Tongue (tissue), 3 donors: ENCODE measurements at places on chromosomes 12 and 14. TPM values are rescaled to one million over a fixed set of nuclear protein-coding genes. Genes with fewer than 3 reads are reported as not detected.
A peak's percentile ranks its signal among the peaks of the same experiment; 100 is the strongest.

BDKRB1 gene
- total RNA-seq: 1.8 TPM

OR6C2 gene
- total RNA-seq: not detected

GRCh38 chr14:73833034-73833433, 18.6 kb upstream of the PTGR2 start:
- peak; percentile 54 for DNase-seq

GRCh38 chr12:6315704-6316597, 5.5 kb downstream of the PLEKHG6 start:
- no peak for DNase-seq

DNA sequence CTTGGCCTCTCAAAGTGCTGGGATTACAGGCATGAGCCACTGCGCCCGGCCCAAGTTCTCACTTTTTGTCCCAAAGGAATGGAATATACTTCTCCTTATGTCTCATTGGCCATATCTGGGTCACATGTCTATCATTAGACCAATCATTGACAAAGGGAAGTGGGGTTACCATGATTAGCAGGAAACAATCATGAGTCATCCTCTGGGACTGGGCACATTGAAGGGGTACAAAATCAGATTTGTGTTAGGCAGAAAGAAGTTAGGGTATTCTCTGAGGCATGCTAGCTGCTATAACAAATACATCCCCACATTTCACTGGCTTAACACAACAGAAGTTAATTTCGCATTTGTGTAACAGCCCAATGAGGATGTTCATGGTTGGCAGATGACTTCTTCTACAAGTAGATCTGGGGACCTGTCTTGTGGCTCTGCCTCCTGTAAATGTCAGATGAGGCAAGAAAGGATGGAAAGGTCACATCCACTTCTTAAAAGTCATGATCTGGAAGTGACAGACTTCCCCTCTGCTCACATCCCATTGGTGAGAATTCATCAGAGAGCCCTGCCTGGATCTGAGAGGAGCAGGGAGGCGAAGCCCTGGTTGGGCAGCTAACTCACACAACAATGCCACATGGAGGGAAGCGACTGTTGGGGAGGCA, 3.1 kb downstream of the CCDC63 start:
- no peak for DNase-seq

GSG1 gene
- 1.4 TPM for total RNA-seq

CLEC2A gene
- total RNA-seq: not detected

KERA gene
- total RNA-seq: 81.0 TPM

SERPINA12 gene
- not detected for total RNA-seq

DNA sequence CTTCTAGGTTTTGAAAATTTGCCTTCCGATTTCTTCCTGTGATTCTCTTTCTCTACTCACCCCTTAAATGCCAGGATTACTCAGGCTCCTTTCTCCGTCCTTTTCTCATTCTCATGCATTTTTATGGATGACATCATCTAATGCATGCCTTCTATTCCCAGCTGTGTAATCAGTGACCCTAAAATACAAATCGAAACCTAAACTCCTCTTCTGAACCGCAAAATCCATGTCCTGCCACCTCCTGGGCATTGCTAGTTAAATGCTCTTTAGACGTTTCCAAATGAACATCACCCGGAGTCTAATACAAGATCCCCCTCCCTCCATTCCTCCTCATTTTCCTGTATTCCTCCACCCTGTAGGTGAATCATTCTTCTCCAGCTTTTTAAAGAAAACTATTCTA, 1703.1 kb upstream of the FLRT2 start:
- no peak for DNase-seq

GDF3 gene
- total RNA-seq: not detected

- DNase-seq: no peak
Observed at GRCh38 chr14:50360093-50360492, 36.6 kb downstream of the CDKL1 start.

DNA sequence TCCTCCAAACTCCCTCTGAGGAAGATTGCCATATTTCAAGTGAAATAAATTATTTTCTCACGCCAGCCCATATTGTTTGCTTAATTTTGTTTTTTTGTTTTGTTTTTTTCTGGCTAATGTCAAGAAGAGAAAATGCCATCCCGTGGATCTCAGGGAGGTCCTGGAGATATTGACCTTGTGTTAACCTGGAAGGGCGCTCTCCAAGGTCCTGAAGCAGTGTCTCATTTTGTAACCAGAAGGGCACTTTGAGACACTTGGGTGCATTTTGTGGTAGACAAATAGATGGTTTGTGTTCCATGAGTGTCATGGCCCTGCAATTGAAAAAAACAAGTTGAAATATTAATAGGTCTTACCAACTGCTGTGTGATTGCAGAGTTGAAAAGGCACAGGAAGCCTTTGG, 268.9 kb downstream of the SUDS3 start:
- DNase-seq: peak; percentile 64

DNA sequence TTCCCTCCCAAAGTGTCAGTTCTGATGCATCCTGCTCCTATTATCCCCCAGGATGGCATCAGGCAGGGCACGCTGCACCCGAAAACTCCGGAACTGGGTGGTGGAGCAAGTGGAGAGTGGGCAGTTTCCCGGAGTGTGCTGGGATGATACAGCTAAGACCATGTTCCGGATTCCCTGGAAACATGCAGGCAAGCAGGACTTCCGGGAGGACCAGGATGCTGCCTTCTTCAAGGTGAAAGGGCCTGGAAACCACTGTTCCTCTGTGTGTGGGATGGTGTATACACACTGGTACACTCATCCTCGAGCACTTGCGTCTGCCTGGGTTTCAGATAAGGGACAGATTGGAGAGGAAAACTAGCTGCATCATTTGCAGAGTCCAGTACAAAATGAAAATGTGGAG, 1.0 kb downstream of the IRF9 start:
- no peak for DNase-seq

DNA sequence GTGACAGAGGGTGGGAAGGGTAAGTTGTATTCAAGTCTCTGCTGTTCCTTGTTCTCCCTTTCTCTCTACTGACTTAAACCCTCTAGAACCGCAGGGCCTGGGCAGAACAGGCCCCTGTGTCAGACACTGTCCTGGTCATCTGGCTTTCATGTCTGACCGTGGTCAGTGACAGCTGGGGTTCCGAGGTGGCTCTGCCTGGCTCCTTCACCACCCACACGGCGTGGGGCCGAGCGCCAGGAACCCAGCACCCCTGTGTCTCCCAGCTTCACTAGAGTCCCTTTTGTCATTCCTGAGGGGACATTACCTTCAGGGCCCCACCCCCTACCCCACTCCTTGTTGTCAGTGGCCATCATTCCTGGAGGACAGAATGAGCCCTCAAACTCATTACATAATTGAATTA, 168.9 kb downstream of the ADGRD1 start:
- no peak for DNase-seq

NKX2-1 gene
- not detected for total RNA-seq

DNA sequence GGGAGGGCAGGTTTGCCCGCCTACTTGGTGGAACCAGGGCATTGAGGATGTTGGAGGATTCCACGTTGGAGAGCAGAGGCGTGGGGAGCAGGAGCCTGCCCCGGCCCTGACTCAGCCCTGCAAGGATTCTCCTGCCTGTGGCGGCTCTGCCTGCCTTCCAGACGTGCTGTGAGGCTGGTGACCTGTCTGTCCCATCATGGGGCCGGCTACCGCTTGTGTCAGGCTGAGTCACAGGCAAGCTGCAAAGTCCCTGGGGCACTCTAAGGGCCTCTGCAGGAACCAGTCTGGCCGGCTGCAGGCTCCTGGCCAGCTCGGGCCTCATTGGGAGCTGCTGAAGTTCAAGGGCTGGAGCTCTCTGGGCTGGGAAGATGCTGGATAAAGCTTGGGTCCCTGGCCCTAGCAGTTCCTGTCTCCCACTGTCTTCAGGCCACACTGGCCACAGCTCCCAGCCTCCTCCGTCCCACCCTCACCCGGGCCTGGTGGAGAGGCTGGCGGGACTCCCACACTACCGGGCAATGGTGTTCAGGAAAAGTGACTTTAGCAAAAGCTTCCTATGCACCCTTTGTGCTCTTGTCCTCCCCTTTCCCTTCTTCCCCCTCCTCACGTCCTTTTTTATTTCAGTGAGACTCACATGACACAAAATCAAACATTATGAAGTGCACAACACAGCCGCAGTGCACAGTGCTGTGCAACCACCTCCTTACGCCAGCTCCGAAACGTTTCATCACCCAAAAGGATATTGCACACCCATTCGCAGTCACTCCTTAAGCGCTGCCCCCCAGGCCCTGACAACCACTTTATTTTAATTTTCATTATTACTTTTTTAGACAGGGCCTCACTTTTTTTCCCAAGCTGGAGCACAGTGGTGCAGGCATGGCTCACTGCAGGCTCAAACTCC, 22.0 kb upstream of the ULK1 start:
- DNase-seq: no peak

- peak; percentile 32 for DNase-seq
Observed at GRCh38 chr12:111322336-111323250, 46.3 kb downstream of the PHETA1 start.

DNA sequence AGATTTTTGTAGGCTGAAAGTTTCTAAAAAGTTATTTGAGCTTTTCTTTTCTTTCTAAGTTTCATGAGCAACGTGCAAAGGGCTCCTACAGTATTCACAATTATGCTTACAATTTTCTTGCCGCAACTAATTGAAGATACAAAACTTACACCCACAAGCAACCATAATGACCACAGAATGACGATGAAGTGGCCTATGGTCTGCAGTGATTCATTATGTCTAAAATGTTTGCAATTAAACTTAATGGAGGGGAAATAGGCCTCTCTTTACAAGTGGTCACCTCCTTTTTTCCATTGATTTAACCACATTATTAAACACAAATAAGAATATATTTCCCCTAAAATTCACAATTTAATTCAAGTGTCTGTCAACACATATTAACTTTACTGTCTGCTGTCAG, 732.6 kb upstream of the FLRT2 start:
- no peak for DNase-seq

GRCh38 chr14:54349713-54350112, 47.1 kb upstream of the CDKN3 start:
- no peak for DNase-seq

GPR68 gene
- total RNA-seq: 2.9 TPM

DNA sequence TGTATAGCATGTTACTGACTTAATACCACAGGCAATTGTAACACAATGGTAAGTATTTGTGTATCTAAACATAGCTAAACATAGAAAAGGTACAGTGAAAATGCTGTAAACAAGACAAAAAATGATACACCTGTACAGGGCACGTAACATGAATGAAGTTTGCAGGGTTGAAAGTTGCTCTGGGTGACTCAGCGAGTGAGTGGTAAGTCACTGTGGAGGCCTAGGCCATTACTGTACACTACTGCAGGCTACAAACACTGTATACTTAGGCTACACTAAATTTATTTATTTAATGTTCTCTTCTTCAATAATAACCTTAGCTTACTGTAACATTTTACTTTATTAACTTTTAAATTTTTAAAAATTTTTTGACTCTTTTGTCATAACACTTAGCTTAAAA, 158.4 kb downstream of the IPO8 start:
- no peak for DNase-seq

DNA sequence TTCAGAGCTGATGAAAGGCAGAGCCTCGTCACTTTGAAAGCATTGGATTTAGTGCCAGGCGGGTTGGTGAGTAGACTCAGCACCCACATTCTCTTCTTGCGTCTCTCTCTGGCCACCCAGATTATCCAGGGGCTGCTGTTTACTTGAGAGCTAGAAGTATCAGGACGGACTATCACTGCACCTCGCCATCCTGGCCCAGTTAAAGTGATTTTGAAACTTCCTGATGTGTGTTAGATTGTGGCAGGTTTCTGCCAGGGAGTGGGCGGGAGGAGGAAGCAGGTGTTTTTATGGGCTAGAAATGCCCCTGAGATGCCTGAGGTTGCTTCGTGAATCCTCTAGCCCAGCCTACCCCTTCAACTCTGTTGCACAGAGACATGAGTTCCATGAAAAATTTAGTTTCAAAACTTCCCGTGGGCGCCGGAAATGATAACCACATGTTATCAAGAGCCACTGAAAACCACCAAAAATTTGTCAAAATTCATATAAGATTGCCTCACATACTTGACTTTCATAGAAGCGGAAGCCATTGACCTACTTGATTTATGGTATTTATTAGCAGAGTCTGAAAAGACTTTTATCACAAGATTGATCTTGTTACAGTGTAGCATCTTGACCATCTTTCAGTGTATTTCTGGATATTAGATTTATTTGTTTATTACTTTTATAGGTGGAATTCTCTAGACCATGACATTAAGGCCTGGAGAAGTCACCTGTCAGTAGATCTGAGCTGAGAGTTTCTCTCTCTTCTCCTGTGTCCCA, 466.0 kb downstream of the RAD51B start:
- DNase-seq: no peak

GRCh38 chr14:56964895-56965294, 154.6 kb upstream of the OTX2 start:
- no peak for DNase-seq

DNA sequence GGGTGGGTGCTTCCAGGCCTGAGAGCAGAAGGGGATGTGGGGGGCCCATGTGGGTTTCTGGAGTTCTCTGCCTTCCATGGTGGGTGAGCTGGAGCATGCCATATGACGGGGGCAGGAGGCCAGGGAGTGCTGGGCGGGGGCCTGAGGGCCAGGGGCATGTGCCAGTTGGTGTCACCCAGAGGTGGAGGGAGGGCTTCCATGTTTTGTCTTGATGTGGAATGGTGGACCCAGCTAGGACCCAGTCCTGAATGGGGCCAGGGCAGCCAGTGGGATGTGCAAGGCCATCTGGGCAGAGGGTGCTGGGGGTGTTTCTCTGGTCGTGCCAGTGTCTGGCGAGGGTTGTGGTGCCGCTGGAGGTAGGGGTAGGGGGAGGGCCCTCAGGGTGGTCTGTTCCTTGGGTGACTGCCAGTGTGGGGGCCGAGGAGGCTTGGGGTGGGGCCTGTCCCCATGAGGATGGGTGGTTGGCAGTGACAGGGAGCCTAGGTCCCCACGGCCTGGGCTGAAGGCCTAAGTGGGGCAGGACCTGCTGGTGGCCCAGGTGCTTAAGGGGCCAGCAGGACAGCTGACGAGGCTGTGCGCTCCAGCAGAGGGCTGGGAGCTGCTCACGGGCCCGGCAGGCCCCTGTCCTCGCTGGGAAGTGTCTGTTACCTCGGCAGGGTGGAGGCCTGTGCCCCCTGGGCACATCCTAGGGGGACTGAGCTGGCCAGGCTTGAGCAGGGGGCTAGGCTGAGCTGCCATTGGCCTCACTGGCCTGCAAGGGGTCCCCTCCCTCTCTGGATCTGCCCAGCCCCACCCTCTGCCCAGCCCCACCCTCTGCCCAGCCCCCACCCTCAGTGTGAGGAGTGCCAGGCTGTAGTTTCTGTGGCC, 26.8 kb downstream of the CEP170B start:
- DNase-seq: no peak

GRCh38 chr12:49882851-49883464, 20.7 kb downstream of the FAIM2 start:
- DNase-seq: no peak
